ENCODE measurements at places on chromosomes 13 and 19.

DNA sequence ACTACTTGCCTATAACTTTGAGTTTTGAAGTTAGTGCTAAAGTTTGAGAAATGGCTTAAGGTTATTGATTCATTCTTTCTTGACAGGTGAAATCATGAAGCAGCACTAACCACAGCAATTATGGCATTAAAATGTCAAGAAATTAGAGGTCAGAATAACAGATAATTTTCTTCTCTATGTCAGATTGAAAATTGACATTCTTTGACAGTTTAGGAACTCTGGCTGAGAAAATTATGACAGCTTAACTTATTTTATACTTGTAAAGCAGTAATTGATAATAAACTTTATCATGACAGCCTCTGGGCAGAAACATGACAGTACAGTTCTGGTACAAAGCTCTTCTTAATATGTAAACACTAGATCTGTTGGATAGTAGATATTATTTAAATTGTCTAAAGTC is 155.2 kb upstream of the MAB21L1 start:
- no peak for DNase-seq

- DNase-seq, result no peak
These were observed 38.8 kb upstream of the GPI start for GRCh38 chr19:34325981-34326787.

GRCh38 chr19:7565332-7565731 is 29.8 kb downstream of the PNPLA6 start:
- no peak for DNase-seq

DNA sequence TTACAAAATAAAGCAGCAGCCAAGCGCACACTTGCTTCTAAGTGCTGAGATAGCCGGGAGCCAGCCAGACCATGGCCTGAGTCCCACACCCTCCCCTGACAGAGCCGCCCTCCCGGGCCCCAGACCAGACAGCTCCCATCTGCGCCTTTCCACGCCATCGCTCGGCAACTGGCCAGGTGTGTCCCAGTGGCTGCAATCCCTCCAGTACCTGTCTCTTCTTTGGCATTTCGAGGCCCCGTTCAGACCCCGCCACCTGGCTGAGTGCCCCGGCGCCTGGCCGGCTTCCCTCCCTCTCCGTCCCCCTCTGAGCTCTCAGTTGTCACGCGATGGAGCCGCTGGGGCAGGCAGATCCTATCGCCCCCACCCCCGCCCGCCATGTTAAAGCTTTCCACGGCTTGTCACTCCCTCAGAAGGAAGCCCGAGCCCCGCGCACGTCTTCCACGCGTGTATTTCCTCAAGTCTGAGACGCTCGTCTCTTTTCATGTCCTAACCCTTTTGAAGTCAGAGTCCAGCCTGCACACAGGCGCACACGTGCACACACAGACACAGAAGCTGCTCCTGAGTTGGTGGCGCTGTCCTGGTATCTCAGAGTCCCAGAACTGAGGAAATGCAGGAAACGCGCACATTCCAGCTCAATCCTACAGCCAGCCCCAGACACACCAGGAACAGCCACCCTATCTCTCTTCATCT is 7.9 kb downstream of the MLLT1 start:
- DNase-seq, result no peak

- no peak for DNase-seq
These were observed 340.7 kb downstream of the MTUS2 start for GRCh38 chr13:29160862-29161261.

- DNase-seq, result no peak
These were observed 10.6 kb downstream of the PIAS4 start for GRCh38 chr19:4018140-4018613.

DNA sequence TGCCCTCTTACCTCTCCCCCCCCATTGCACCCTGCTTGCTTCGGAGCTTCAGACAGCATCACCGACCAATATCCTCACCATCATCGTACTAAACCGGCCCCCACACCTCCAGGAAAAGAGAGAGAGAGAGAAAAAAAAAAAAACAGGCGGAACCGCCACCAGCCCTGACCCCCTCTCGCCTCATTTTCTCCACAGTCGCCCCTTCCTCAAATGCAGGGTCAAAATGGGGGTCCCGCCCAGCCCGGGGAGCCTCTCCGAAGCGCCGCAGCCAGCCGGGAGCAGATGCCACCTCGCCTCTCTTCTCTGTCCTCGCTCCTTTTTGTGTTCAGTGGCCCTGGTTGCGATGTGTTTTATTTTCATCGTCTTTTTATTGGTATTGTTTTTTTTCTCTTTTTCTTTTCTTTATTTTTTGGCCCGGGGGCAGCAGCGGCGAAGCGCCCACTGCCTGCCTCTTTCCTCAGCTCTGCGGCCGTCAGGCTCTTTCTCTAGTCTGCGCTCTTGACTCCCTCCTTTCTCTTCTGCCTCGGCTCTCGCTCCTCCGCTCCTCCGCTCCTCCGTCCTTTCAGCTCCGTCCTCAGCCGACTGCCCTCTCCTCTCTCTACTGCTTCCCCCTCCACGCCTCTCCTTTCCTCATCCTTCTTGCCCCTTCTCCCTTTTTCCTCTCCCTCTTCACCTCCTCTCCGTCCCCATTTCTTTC is 41.4 kb downstream of the DEDD2 start:
- DNase-seq, result no peak

- DNase-seq, result no peak
These were observed 8.3 kb downstream of the TEKTIP1 start for GRCh38 chr19:3547301-3547731.

DNA sequence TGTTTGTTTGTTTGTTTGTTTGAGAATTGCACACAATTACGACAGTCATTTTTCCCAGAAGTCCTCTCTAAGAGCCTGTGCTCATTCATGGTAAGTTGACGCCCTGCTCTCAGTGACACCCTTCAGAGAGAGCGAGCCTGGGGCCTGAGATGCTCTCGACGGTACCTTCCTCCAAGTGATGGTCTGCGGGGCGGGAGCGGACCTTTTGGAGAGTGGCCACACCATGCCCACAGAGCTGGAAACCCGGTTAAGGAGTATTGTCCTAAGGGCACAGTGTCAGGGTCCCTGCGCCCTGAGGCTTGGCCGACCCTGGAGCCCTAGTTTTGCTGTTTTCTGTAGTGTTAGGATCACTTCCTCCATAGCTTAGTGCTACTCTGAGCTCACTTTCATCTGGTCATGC is 3.6 kb downstream of the POP4 start:
- no peak for DNase-seq

DNA sequence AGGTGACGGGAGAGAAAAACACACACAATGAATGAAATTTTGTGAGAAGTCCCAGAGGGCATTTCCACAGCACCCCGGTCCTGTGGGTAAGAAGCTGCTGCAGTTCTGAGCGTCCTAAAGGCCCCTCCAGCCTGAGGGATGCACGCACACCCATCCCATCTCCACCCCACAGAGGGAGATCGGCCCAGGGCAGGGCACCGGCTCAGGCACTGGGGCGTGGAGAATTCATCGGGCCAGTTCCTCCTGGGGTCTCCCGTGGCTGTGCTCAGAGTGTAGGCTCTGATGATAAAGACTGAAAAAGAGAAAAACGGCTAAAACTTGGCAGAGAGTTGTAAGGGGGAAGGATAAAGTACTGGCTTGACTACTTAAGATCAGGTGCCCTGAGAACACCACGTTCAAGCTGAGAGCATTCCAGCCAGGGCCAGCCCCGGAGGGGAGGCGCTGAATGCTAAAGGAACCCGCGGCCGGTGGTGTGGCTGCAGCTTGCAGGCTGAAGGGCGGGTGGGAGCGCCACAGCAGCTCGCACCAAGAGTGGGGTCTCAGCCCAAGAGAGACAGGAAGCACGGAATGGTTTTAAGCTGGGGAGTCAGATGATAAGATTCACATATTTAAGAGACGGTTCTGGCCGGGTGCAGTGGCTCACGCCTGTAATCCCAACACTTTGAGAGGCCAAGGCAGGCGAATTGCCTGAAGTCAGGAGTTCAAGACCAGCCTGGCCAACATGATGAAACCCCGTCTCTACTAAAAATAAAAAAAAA is 121.9 kb upstream of the SPACA7 start:
- no peak for DNase-seq

- no peak for DNase-seq
These were observed 18.7 kb upstream of the ZNF888 start for GRCh38 chr19:52941941-52942385.

- no peak for DNase-seq
These were observed 394.3 kb downstream of the FOXO1 start for GRCh38 chr13:40271931-40272775.

DNA sequence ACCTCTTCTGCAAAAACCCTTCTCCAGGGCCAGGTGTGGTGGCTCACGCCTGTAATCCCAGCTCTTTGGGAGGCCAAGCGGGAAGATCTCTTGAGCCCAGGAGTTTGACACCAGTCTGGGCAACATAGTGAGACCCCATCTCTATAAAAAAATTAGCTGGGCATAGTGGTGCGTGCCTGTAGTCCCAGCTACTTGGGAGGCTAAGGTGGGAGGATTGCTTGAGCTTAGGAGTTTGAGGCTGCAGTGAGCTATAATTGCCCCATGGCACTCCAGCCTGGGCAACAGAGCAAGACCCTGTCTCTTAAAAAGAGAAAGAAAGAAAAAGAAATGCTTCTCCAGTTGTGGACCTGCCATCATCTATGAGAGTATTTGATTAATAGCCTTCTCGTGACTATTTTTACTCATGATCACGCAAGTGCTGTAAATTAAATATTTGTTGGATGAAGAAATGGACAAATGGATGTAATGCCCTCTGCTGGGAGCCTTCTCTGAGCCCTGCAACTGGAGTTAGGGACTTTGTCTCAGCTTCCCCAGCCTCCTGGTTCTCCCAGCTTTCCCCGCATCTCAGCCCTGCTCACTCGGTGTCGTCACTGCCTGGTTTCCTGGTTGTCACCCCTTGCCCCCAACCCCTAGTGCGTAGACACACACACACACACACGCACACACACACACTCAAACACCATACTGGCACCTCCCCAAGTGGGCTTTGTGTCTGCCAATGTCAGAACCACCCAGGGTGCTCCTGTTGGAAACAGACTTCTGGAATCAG is 12.2 kb downstream of the WIZ start:
- no peak for DNase-seq

GRCh38 chr13:42354241-42355091 is 82.5 kb downstream of the AKAP11 start:
- DNase-seq, result no peak

GRCh38 chr13:93708308-93709075 is 481.9 kb downstream of the GPC6 start:
- DNase-seq, result no peak

- DNase-seq, result no peak
These were observed 20.6 kb downstream of the LRRC63 start for GRCh38 chr13:46232281-46232680.

Measured in stimulated activated CD4-positive, alpha-beta T cell treated with anti-CD3 and anti-CD28 coated beads, Interleukin-15, amount 100 ng/mL, for 1 hour (primary cell).